H7 (cell line): ENCODE measurements at places on chromosomes 4 and X. TPM values are rescaled to one million over a fixed set of nuclear protein-coding genes. Genes with fewer than 3 reads are reported as not detected.

TRO gene
- 49.8 and 53.7 TPM in 2 replicates for total RNA-seq

MAGEA10 gene
- total RNA-seq: not detected in 2 replicates

TLR2 gene
- total RNA-seq: 0.35 and 1.0 TPM in 2 replicates

MAGEA6 gene
- not detected in 2 replicates for total RNA-seq

PRR32 gene
- not detected in 2 replicates for total RNA-seq

DNA sequence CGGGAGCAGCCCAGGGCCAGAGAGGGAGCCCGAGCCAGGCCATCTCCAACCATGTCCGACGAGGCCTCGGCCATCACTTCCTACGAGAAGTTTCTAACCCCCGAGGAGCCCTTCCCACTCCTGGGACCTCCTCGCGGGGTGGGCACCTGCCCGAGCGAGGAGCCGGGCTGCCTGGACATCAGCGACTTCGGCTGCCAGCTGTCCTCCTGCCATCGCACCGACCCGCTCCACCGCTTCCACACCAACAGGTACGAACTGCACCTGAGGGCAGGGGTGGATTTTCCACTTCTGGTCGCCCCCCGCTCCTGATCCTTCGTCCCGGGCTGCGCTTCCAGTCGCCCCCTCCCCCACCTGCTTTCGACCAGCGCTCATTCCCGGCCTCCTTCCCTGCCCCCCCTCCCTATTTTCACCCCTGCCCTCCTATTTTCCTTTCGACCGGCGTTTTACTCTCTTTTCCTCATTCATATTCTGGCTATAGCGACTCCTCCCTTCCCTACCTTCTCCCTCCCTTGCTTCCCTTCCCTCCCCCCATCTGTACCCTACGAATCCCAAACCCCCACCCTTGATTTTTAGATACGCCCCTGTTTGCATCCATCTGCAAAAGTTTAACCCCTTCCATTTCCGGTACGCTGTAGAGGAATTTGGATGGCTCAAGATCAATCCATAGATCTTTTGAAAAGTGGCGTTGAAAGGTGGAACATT is 633 bp downstream of the FAM199X start:
- DNase-seq: no peak

DNA sequence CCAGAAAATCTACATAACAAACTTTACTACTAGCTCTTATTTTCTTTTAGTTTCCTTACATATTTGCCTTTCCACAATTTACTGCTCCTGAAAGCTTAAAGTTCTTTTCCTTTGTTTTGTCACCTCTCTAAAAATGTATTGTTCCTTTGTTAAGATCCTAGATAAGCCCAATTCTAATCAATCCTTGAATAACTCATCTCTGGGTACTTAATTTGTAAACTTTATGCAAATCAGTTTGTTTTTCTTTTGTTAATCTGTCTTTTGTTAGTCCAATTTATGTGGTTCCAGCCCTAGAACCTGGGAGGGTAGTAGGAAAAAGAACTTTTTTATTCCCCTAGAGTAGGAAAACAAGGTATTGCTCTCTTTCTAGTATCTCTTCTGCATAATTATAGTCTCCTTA is 444.7 kb downstream of the PCDH10 start:
- DNase-seq: peak; percentile 6

- no peak for DNase-seq
Observed at GRCh38 chr4:84379917-84380641, 119.0 kb downstream of the NKX6-1 start.
